Activated CD4-positive, alpha-beta T cell treated with anti-CD3 and anti-CD28 coated beads, Interleukin-2, amount 10 ng/mL, durations not matched to agents 7 days and 5 days (primary cell): ENCODE measurements at places on chromosomes 6 and 20.

DNA sequence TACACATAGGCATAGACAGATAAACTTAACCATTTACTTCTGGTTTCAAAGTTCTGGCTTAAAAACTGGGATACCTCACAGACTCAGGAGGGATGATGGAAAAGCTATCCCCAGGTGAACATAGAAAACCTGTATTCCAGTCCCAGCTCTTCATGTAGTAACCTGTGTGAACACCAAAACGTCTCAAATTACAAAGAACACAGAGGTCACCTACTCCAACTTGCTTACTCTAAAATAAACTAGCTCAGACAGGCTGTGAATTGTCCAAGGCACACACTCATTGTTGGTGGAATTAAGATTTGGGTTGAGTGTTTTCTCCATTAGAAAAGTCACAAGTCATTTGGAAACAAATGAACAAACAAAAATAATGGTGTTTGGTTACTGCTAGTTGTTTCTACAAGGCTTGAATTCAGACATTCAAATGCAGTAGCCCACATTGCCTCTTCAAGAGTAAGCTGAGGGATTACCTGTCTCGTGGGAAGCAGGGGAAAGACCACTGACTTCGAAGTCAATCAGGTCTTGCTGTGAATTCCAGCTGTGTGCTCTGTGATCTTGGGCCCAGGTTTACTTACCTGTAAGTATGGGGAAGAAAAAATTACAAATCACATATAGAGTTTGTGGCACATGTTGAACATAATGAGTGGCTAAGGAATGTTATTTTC, 48.2 kb upstream of the LRRC1 start:
- DNase-seq = no peak

GRCh38 chr6:99867026-99867425, 127.0 kb downstream of the MCHR2 start:
- DNase-seq = no peak

- DNase-seq = no peak
These were observed 88.9 kb downstream of the SLC16A10 start for GRCh38 chr6:111176038-111176759.

DNA sequence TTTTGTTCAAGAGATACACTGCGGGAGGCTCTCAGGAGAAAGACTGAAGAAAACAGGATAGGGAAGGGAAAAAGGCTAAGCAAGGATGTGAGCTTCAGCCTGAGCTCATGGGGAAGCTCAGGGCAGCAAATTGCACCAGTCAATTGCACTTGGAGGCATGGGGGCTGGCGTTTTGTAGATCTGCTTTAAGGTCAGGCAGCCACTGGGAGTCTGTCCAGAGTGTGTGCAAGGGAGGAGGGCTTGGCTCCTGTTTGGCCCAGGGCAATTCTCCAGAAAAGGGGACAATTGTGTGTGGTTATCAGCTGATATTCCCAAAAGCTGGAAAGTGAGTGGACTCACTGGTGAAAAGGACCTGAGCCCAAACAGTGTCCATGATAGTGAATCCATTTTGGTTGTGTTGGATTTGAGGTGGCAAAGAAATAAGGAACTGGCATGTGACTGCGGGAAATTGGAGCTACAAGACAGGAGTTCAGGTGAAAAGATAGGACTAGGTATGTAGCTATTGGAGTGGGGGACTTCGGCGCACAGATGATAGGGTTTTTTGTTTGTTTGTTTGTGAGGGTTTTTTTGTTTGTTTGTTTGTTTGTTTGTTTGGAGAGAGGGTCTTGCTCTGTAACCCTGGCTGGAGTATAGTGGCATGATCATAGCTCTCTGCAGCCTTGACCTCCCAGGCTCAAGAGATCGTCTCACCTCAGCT, 22.3 kb upstream of the IER3 start:
- no peak for DNase-seq

- no peak for DNase-seq
These were observed 40.9 kb downstream of the SUMO4 start for GRCh38 chr6:149440735-149441671.

DNA sequence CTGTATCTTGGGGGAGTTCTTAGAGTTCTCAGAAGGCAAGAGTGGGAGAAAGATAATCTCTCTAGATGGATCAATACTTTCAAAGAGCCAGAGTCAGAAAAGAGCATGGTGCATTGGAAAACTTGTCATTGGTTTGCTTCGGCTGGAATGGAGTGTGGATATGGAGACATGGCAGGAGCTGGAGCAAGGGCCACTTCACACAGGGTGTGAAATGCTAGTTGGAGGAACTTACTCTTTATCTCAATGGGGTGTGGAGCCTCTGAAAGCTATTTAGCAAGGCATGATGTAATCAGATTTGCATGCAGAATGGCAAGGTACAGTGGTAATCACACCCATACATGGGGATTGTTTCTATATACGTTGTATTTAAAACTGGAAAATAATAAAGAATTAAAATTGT, 31.5 kb upstream of the PAQR8 start:
- no peak for DNase-seq

DNA sequence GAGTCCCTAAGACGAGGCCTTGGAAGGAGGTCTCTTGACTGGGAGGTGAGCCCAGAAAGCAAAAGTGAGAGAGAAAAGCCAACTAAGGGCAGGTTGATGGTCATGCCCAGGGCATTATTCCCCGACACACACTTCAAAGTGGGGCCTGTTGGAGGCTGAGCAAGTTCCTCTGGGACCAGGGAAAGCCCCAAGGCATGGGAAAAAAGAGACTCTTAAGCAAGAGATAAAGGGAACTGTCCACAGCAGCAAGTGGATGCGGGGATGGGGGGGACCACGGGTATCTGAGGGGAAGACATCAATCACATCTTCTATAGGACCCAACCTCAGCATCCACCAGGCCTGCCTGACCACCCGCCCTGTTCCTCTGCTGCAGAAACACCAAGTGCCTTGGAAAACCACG, 119.9 kb upstream of the MAFB start:
- DNase-seq = no peak
